ENCODE measurements at places on chromosomes 4 and X.
A peak's percentile ranks its signal among the peaks of the same experiment; 100 is the strongest.

DNA sequence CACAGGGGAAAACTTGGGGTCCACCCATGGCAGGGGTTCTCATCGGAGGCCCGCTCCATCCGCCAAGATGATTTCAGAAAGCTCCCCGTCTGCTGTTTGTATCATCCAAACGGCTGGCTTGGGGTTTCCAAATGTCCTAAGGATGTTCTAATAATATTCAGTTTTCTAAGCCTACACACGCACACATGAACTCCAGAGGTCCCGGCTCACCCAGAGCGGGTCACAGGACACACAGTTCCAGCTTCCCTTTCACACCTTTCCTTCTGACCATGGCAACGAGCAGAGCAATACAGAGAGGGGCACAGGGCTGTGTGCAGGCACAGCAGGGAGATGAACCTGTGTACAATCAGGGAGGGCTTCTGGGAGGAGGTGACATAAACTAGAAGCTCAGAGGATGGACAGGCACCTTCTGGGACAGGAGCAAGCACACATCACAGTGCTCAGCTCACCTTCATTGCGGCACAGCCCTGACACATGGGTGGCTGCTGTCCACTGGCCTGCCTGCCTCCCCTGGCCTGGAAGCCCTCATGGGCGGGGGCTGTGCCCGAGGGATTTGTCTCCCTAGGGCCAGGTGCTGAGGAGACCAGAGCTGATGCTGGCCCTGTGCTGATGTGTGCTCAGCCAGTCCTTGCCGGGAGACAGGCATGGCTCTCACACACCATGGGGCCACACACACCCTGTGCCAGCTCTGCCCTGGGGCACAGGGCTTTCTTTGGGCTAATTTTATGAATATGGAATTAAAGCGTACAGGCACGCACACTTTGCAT lies 44.8 kb downstream of the ABLIM2 start:
- no peak for DNase-seq

DNA sequence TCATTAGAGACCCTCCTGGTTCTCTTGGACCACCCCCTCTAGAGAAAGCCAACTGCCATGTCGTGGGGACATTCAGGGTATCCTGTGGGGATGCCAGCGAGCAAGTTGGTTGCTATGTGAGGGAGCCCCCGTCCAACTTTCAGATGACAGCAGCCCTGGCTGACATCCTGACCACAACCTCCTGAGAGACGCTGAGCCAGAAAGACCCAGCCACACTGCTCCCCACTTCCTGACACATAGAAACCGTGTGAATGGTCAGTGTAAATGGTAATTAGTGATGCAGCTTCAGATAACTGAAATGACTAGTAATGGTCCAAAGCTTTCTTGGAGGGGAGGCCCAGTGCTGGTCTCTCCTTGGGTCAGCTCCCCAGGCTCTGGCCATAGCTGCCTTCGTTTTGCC lies 10.8 kb downstream of the CLCN4 start:
- DNase-seq = no peak

DNA sequence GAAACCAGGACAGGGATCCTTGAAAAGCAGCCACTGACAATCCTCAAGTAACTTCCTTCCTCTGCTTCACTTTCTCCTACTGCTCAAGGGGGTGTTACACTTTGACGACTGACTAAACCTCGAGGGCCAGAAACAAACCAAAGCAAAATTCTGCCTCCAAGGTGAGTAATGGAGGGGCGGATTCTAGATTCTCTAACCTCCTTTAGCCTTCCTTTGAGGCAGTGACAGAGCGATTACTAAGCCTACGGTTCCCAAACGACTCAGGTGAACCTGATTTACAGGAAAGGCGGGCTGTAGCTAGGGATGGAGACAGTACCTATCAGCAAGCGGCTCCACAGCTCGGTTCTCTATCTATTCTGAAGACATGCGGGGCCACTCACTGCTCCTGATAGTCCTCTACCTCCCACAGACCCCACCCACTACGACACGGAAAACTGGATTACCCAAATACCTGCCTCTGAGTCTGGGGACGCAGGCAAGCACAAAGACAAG lies 487 bp downstream of the TBCK start:
- no peak for DNase-seq

DNA sequence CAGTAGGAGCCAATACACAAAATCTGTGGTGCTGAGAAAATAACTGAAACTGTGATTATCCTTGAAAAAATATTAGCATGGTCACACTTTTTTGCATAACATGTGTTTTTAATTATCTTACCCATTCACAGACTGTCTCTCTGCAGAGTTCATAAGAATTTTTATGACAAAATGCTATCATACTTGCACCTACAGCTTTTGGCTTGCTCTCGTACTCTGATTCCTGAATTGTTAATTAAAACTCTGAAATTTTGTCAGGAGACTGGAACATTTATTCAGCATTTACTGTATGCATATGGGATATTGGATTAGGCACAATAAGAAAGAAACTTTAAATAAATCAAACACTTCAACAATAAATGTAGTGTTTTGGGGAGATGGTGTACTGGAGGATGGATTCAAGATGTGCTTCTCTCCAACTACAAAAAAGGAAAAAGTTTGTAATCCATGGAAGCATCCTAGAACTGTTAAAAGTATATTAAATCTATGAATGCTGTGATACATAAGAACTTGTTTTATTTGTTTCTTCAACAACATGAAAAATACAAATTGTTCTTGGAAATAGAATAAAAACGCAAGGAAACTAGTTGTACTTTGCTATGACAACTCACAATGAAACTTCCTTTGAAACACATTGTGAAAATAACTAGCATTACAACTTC lies 260.5 kb downstream of the SPATA18 start:
- DNase-seq = no peak

- no peak for DNase-seq
Measured at GRCh38 chr4:109930464-109930863, 17.8 kb downstream of the EGF start.

- DNase-seq = no peak
Measured at GRCh38 chr4:2048831-2049230, 10.3 kb upstream of the NAT8L start.

GRCh38 chr4:12633053-12633651 lies 851.0 kb downstream of the RAB28 start:
- peak; percentile 88 for DNase-seq

DNA sequence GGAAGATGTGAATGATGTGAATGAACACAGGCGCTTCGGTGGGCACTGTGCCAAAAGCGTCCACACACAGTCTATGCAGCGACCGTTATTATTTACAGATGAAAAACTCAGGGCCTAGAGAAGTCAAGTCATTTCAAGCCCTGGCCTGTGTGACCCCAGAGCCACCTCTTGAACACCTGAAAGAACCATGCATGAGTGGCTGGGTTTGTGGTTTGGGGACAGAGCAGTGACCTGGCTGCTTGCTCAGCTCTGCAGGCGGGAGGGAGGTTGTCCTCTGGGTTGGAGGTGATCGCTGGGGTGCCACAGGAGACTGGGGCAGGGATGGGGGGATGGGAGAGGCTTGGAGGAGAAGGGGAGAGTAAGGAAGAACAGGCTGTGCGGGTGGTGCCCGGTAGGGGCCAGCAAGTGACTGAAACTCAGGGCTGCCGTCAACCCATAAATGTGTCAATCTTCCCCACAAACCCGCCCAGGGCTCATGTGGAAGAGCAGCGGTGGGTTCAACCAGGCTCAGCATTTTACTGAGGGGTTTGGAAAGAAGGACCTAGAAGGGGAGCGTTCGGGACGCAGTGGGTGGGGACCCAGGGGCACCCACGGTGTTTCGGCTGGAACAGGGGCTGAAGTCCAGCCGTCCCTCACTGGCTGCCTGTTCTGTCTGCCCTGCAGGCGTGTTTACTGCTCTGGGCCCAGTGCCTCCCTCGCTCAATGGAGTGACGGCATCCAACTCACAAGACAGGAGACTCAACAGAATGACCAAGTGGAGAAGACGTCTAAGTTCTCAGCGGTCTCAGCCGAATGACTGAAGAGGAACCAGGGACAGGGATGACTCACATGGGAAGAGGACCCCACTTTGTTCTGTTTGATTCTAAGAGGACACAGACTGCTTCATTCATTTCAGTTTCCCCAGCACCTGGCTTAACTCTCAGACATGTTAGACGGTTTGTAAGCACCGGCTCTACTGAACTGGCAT lies 167.8 kb downstream of the AFAP1 start:
- DNase-seq = peak; percentile 20

GRCh38 chrX:11640089-11640488 lies 25.6 kb downstream of the ARHGAP6 start:
- no peak for DNase-seq

GRCh38 chr4:24419181-24420034 lies 164.9 kb downstream of the DHX15 start:
- peak; percentile 76 for DNase-seq

DNA sequence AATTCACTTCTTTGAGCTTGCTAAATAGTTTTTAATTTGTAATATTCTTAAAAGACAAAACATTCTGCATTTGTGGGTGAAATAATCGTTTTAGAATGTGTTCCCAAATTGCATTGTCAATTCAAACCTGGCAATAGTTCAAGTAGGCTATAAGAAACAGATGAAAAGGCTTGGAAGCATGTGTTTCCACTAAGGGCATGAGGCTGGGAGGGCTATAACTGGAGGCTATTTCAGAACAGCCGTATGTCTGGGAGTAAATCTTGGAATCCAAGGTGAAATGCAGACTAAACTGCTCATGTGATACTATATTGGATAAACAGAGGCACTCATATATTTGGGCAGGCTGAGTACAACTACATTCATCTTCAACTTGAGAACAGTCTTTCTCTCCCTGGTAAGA lies 117.4 kb upstream of the GRPR start:
- DNase-seq = no peak

DNA sequence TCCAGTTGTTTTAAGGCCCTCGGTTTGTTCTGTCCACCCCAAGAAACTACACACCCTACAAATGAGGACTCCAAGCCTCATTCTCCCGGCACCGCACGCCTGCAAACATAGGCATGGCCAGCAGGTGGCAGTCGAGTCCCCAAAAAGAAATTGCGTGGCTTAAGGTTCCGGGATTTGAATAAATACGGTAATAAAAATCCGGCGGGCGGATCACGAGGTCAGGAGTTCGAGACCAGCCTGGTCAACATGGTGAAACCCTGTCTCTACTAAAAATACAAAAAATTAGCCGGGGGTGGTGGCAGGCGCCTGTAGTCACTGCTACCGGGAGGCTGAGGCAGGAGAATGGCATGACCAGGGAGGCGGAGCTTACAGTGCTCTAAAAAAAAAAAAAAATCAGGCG lies 21.8 kb upstream of the CSF2RA start:
- peak; percentile 81 for DNase-seq

DNA sequence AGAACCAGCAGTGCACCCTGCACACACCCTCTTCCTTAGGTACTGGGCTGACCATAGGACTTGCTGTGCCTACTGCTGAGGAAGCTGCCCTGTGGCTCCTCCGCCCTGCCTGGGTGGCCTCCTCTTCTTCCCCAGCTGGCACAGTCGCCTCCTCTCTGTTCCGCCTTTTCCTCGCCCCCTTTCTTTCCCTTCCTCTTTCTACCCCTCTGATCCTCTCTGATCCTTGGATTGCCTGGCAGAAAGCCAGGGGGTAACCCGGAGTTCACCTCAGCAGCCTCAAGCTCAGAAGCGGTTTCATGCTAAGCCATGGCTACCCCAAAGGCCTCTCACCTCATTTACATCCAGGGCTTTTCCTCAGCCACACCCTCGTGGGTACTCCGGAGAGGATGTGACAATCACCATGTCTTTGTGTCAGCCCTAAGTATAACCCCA lies 136.2 kb downstream of the SMIM20 start:
- no peak for DNase-seq

- no peak for DNase-seq
Measured at GRCh38 chr4:78237360-78237759, 180.2 kb downstream of the FRAS1 start.

DNA sequence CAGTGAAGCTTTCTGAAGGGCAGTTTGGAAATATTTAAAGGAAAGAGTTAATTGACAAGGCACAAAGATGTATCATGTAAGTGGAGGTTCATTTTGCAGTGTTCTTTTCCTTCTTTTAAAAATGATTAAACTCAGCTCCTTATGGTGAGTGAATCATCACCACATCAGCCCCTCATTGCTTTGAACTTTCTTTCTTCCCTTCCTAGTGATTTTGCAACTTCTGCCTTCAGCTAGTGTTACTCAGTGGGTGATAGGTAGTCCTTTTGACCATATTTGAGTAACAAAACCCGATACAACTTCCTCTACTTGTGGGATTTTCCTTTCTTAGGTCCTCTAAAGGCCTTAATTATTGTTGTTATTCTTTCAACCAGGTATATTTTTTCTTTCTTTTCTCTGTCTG lies 8.2 kb downstream of the ZCCHC4 start:
- DNase-seq = no peak

GRCh38 chr4:102935716-102936115 lies 66.9 kb downstream of the CISD2 start:
- DNase-seq = no peak

DNA sequence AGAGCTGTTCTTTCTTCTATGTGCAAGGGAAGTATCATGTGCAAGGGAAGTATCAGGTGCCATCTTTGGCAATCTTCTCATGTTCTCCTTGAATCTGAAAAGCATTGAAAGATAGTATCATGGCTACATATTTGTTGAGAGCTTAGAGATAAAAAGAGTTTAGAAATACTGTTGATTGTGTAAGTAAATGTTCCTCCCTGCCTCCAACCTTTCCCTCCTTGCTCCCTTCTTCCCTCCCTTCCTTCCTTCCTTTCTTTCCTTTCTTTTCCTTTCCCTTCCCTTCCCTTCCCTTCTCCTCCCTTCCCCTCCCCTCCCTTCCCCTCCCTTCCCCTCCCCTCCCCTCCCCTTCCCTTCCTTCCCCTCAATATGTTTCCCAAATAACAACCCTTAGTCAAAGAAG lies 108.7 kb downstream of the GBA3 start:
- no peak for DNase-seq

DNA sequence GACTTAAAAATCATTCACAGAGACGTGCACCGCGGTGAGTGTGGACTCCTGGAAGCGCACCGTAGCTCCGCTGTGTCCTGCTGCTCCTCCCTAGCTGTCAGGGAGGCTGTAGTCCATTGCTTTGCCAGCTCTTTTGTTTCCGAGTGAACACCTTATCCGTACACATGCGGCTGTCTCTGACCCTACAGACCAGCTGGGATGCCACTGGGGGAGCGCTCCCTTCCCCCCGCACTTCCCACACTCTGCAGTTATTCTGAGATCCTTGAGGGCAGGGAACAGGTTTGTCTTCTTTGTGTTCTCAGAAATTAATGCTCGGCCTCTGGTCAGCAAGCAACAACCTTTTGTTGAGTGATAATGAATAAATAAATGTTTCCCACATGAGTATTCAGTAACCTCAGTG lies 33.7 kb upstream of the MSANTD1 start:
- no peak for DNase-seq

DNA sequence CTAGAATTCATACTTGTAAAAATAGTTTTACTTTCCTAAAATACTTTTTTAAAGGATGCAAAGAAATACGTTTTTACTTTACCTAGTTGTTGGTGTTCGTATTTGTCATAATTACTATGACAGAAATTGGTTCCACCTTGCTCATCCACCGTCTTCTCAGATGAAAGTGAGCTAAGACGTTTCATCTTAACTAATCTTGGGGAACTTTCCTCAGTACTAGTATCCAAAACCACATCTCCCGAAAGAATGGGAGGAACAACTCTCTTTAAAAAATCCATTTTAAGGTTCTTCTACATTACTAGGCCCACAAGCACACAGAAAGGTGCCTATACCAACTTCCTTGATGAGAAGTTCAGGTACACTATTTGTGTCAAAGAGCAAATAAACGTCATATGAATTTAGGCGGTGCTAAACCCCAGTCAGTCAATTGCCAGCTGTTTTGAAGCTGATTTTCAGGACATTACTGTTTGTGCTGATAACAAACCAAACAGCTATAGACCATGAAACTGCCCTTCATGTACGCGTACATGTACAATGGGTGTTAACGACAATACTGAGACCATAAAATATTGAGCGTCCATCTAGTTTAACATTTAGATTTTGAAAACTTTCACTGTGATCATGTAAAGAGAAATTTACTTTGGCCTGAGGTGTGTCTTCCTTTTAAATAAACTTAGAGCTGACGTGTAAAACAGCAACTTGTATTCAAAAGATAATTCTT lies 99.1 kb downstream of the FRYL start:
- no peak for DNase-seq

Data from H9 (cell line).